ENCODE measurements at places on chromosomes 16 and 17. TPM values are rescaled to one million over a fixed set of nuclear protein-coding genes. Genes with fewer than 3 reads are reported as not detected.

Gene ZP2
- total RNA-seq = not detected

Gene METTL22
- 27.3 TPM for total RNA-seq

Gene C1QTNF8
- total RNA-seq = not detected

Gene WIPF2
- total RNA-seq = 3.6 TPM

Gene FOXO3B
- 4.3 TPM for total RNA-seq

Gene MPP3
- 5.5 TPM for total RNA-seq

Gene AURKB
- 62.6 TPM for total RNA-seq

Gene ZNF598
- total RNA-seq = 18.2 TPM

Gene ABCC6
- total RNA-seq = 1.4 TPM

Gene CDH16
- total RNA-seq = not detected

Gene RPH3AL
- total RNA-seq = 6.8 TPM

Gene DCTN5
- 83.4 TPM for total RNA-seq

Gene SCARF1
- 115 TPM for total RNA-seq

Gene GAS7
- total RNA-seq = 0.32 TPM

Gene KRTAP1-5
- under 0.01 TPM for total RNA-seq

Gene ZNF205
- total RNA-seq = 29.9 TPM

Gene C16orf46
- total RNA-seq = 0.32 TPM

Gene ZNF207
- total RNA-seq = 133 TPM

Gene SBK1
- 0.32 TPM for total RNA-seq

Gene MAPK7
- total RNA-seq = 13.8 TPM

Gene PDILT
- not detected for total RNA-seq

Gene LUC7L
- total RNA-seq = 36.7 TPM

Gene MATCAP1
- 11.7 TPM for total RNA-seq

Measured in epithelial cell of umbilical artery (primary cell).